SK-MEL-5 (cell line): ENCODE measurements at places on chromosomes 1 and 21. TPM values are rescaled to one million over a fixed set of nuclear protein-coding genes. Genes with fewer than 3 reads are reported as not detected.

The CYP4X1 gene
- total RNA-seq, result not detected in 2 replicates

- DNase-seq, result no peak
These were observed 201.5 kb downstream of the KAZN start for GRCh38 chr1:14800014-14800413.

- DNase-seq, result no peak
These were observed 54.3 kb upstream of the RAB3GAP2 start for GRCh38 chr1:220326578-220326977.

- no peak for DNase-seq
These were observed 150.5 kb upstream of the COA6 start for GRCh38 chr1:234222561-234223280.

GRCh38 chr1:215076322-215076721 is 6.2 kb upstream of the KCNK2 start:
- DNase-seq, result peak; percentile 72

DNA sequence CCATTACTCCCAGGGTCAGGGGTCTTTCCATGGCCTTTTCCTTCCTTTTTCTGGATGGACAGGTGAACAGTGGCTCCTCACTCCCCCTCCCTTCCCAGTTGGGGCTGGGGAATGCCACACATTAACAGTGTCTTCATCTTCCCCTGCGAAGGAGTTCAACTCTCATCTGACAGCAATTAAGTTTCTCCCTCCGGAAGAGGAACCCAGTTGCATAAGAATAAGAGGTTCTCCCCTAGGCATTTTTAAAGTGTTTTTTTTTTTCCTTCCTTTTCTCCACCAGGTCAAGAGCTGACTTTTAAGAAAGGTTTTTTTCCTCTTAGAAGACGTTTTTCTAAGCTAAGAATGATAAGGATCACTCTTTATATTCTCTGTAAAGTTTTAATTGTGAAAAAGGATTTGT is 42.3 kb upstream of the FASLG start:
- no peak for DNase-seq
